RPMI7951 (cell line): ENCODE measurements at places on chromosomes 12 and 14. TPM values are rescaled to one million over a fixed set of nuclear protein-coding genes. Genes with fewer than 3 reads are reported as not detected.

Gene CLEC14A
- not detected in 2 replicates for total RNA-seq

Gene SIRT4
- total RNA-seq = 1.9 and 2.2 TPM in 2 replicates

Gene ANKS1B
- total RNA-seq = not detected in 2 replicates

Gene BCL11B
- 0.10 and 0.12 TPM in 2 replicates for total RNA-seq

- no peak for DNase-seq
Measured at GRCh38 chr12:104094284-104094683, 30.0 kb downstream of the HCFC2 start.

- no peak for DNase-seq
Measured at GRCh38 chr14:82029038-82029437, 495.4 kb upstream of the SEL1L start.

DNA sequence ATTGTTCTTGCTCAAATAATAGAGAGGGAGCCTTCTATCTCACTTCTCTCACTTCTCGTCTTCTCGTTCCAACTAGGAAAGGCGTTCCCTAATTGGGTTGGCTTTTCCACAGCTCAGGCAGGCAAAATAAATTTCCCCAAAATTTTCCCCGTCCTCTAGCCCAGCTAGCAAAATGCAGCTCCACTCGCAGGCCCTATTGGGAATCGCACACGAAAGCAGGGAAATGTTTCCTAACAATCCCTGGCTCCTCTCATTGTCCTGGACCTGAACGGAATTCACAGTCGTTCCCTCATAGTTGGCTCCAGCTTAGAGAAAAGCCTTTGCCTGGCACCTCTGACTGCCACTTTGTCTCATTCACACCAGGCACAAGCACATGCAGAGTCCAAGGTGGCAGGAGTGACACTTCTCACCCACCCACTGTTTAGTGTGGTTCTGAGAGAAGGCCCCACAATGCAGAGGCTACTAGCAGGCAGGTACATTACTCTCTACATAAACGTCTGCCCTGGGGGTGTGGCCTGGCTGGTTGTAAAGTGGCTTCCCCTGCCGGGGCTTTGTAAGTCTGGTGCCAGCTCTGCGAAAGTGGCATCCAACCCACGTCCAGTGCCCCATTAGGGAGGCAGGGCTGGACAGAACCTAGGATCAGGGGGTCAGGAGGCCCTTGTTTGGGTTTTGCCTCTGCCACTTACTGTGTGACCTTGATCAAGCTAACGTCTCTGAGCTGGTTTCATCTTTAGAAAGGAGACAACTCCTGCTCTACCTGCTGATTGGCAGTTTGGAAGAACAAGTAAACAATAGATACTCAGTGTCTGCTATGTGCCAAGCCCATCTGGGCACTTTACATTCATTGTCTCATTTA, 4.2 kb downstream of the SERPINA10 start:
- DNase-seq = no peak

- no peak for DNase-seq
Measured at GRCh38 chr12:94788298-94788697, 137.9 kb upstream of the TMCC3 start.

- DNase-seq = no peak
Measured at GRCh38 chr14:67514203-67514607, 18.9 kb upstream of the PLEKHH1 start.

- peak; percentile 70 for DNase-seq
Measured at GRCh38 chr12:81668475-81668874, 90.7 kb downstream of the PPFIA2 start.

DNA sequence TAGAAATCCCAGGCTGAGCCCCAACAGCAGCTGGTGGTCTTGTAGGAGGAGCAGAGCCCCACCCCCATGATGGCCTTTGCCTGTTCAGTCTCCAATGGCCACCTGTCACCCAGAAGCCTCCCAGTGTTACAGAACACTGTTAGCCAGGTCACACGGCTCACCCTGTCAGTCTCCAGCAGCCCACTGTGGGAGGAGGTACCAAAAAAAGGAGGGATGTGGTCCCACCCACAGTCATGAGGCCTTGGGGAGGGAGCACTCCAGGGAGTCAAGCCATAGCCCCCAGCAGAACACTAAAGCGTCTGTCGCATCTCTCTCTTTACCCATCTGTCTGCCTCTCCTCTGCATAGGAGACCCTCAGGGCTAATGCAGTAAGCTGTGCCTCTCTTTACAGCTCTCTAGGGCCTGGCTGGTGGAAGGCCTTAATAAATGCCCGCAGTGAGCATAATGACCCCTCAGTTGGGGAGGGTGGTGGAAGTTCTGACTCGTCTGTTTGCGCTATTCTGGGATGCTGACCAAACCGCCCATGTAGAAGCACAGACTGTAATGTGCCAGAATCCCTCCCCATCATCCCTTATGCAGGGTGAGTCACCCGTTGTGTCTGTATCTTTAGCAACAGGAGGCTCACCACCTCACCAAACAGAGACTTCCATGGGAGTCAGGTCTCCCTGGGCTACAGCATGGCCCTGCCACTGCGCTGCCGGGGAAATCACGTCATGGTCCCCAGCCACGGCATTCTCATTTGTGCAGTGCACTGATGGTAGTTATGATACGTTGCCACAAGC, 14.6 kb downstream of the C14orf132 start:
- peak; percentile 99 for DNase-seq
